ENCODE measurements at places on chromosomes 11 and 22.

- no peak for DNase-seq
These were observed 5.9 kb upstream of the VWA5A start for GRCh38 chr11:124109377-124109776.

DNA sequence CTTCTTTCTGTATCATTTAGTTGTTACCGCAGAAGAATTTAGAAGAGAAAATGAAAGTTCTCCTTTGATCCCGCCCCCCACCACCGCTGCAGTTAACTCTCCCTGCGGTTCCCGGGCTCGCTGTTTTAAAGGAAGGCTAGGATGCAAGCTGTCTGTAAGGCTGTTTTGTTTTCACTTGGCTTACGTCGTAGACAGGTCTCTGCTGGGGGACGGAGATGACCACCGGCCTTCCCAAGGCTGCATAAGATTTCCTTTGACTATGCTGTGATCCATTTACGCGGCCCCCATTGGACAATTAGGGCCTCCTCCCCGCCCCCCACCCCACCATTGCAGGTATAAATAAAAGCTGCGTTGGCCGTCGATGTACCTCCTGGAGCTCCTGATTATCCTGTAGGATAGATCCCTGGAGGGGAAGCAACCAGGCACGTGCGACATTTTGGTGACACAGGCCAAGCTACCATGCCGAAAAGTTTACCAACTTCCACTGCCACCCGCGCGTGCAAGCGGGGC is 1.4 kb upstream of the CPT1A start:
- peak; percentile 42 for DNase-seq

GRCh38 chr11:32065865-32066629 is 24.8 kb upstream of the RCN1 start:
- no peak for DNase-seq

- no peak for DNase-seq
These were observed 17.7 kb downstream of the IGF2 start for GRCh38 chr11:2121227-2122130.

GRCh38 chr11:82533628-82534327 is 199.9 kb downstream of the FAM181B start:
- no peak for DNase-seq

- no peak for DNase-seq
These were observed 999 bp downstream of the TSKU start for GRCh38 chr11:76783896-76784813.

DNA sequence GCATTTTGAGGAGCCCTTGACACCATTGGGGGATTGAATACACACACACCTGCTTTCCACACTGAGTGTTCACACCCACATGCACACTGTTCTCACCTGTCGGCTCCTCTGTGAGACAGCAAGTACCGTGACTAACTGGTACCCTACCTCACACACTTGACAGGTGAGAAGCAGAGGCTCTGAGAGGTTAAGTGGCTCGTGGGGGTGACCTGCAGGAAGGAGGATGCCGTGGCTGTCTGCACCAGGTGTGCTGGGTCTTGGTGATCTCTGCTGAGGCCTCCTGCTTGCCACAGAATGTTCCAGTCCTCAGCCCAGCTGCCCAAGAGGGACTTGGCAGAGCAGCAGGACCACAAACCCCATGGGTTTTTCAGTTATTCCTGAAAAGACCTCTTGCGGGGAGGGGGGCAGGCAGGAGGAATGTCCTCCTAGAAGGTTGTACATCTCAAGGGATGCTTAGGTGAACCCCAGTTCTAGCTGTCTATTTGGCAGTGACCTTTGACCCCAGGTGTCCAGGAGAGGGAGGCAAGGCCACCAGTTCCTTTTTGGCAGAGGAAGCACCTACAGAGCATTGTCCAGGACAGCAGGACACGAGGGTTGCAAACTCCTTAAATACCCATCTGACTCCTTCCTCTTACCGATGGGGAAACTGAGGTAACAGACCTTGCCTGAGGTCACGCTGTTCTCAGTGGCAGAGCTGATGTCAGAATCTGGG is 66.0 kb downstream of the SHISAL1 start:
- DNase-seq, result no peak

GRCh38 chr11:122100037-122100755 is 15.8 kb downstream of the BLID start:
- no peak for DNase-seq

DNA sequence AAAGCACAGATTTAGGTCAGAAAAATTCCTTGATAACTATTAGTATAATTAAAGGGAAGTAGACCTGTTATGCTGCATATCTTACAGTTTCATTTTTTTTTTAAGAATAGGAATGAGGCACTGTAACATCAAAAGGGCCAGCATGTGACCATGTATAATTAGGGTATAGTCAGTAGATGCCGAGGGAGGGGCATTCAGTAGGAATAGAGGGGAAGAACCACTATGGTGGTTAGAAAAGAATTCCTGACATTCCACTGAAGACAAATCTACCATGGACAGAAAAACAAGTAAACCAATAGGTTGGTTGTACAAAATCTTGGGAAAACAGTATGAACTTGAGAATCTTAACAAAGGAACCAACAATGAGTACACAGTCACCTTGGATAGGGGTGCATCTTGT is 78.4 kb upstream of the CCDC179 start:
- no peak for DNase-seq

- no peak for DNase-seq
These were observed 15.5 kb downstream of the OR51B6 start for GRCh38 chr11:5366856-5367255.

GRCh38 chr11:22699388-22699787 is 33.0 kb downstream of the GAS2 start:
- no peak for DNase-seq

- no peak for DNase-seq
These were observed 81.3 kb upstream of the CADM1 start for GRCh38 chr11:115585361-115586024.

DNA sequence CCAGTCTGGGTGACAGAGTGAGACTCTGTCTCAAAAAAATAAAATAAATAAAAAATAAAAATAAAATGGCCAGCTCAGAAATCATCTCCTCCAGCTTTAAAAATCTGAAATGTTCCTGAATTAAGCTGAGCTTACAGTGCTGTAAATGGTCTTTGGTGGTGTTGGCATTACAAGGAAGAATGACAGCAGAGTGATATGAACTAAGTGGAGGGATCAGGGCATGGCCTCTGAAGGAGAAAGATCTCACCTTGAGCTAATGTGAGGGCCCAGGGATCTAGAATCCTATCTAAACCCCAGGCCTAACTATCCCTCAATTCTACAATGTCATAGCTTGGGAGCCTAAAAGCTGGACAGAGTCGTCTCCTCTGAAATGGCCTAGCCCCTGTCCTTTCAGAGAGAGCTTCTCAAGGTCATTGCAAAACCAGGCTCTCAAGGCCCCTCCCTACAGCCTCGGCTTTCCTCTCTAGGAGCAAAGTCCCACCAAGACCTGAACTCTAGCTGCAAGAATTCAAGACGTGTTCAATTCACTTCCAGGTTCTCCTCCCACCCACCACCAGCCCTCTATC is 345.4 kb downstream of the BUD13 start:
- DNase-seq, result no peak

DNA sequence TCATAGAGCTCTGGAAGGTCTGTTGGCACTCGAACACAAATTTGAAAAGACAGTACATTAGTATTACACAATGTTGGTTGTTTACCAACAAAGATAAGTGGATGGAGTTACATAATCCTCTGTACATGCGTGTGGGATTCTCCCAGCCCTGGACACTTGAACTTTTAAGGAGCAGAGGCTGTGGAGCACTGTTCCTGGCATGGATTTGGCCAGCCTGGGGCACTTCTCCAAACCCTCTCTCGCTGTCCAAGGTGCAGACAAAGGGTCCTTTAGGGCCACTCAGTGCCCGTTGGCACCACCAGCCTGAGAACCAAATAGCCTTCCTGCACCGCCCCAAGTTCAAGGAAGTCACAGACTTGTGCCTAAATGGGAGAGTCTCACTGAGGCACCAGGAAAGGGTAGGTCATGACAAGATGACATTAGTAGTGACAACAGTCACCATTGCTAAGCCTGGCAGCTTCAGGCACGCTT is 1.6 kb upstream of the ANO1 start:
- no peak for DNase-seq

- DNase-seq, result no peak
These were observed 5.8 kb upstream of the SLC43A3 start for GRCh38 chr11:57432714-57433163.

DNA sequence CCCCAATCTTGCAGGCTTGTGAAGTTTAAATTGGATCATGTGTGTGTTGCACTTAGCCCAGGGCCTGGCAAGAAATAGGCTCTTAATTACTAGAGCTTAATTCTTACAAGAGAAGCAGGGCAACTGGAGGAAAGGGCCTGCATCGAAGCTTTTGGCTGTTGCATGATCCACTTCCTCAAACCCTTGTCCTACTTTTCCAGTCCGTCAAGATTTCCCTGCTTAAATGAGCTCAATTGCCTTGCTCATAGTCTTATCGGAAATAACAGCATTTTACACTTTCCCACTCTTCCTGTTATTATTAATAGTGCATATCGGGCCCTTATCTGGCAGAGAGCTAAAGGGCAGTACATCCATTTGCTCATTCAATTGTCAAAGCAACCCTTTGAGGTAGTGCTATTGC is 18.1 kb downstream of the DTX4 start:
- DNase-seq, result no peak

- no peak for DNase-seq
These were observed 10.1 kb upstream of the RAB3IL1 start for GRCh38 chr11:61927501-61927900.

DNA sequence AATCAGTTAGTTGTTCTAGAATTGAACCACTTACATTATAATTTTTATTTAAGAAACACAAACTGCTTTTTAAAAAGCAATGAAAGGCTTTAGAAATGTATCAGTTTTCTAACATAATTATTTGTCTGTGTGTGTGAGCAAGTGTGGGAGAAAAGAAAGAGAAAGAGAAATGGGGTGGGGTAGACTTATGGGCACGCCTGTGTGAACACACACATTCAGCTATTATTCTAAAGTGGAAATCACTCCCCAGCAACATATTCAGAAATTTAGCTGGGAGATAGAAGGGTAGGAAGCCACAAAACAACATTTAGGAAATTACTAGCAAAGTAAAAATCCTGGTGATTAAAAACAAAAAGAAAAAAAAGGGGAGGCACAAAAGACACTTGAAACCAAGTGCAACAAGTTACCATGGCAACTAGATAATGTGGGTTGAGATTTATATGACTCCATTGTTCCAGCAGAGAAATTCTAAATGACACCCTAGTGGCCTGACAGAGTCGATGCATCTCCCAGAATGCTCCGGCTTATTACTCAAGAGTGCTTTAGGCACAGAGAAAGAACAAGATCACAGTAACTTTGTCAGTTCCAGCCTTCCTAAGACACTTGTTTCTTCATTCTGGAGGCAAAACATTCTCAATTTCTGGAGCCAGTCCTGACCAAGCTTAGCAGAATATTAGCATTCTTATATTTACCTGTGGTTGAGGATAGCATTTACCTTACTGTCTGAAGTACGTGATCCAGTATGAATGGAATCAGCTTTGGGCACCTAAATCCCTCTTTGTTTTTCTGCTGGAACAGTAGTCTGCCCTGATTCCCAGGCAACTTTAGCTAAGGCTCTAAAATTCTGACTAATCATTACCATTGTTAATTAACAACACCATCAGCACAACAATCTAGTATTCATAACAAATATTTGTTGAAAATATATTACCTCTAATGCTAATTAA is 444.4 kb downstream of the DLG2 start:
- no peak for DNase-seq

GRCh38 chr11:293852-294661 is 5.1 kb downstream of the PGGHG start:
- DNase-seq, result no peak

- no peak for DNase-seq
These were observed 369.1 kb downstream of the JRKL start for GRCh38 chr11:96758957-96759356.
